ENCODE measurements at places on chromosomes 5 and 9.

- DNase-seq: no peak
These were observed 80.6 kb downstream of the WNK2 start for GRCh38 chr9:93264338-93265125.

DNA sequence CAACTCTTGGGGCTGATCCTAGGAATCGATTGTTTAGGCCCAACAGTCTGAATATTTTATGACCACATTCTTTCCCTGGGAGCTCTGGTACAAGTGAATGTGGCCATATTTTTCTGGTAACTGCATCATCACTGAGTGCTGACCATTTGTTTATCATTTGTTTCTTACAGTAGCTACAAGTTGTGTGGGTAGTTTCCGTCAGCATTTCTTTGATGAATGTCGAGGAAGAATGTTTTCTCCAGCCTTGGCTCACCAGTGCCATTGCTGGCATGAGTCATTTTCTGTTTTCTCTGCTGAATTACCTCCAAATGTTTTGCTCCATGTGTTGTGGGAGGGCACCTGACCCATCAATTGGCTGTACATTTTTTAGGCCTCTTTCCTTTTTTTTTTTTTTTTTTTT is 14.1 kb upstream of the CARD19 start:
- DNase-seq: no peak

GRCh38 chr5:11062397-11062796 is 301.4 kb upstream of the DAP start:
- no peak for DNase-seq

DNA sequence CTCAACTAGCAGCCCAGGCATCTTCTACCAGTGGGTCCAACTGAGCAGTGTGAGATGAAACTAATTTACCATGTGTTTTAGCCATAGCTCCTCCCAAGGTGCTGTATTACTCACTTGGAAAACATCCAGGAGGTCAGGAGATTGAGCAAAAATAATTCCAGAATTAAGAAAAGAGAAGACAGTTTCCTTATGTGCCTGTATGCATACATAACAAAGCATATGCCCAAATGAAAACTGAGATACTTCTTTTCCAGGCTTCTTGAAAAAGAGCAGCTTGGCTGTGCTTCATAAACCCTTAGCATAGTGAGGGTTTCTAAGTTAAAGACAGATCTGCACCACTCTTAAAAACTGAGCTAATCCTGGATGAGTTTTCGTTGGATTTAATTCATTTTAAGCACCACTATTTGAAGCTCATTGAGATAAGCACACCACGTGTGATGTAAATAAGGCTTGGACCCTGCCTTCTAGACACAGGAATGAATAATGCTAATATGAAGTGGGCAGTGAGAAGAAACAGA is 119.4 kb downstream of the ADAMTS12 start:
- DNase-seq: no peak

GRCh38 chr5:75435096-75435495 is 76.3 kb downstream of the CERT1 start:
- no peak for DNase-seq

DNA sequence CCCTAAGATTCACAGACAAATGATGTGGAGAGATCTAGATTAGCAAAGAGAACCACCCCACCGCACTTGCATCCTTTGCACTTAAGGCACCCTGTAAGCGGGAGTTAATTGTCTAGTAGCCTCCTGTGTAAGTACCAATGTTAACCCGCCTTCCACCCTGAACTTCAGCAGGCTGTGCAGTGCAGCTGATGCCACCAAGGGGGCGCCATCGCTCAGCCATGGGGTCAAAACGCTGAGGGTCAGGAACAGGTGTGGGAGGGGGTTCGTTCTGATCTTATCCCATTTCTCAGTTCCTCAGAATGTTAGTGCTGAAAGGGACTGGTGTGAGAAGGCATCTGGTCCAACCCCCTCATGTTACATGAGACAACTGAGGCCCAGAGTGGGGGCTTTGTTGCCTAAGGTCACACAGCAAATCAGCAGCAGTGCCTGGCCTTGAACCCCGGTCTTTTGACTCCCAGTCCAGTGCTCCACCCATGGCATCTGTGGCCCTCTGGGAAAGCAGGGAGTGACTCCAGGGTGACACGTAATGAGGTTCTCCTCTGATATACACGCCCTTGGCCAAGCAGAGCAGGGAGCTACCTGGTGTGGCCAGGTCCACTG is 57.3 kb downstream of the CYFIP2 start:
- no peak for DNase-seq

DNA sequence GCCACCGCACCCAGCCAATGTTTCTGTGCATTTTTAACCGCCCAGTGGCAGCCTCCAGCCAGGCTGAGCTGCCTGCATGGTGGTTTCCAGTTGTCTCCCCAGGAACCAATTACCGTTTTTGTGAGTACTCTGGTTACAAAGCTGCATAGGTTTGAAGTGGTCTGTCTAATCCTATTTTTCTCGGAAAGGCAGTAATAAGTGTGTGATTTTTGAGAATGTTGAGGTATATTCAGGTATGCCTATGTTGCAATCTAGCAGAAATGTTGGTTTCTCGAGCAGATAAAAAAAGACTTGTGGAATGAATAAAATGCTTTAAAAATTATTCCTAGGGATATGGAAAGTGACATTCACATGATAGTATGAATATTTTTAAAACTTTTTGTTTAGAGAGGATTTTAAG is 41.5 kb upstream of the ANKH start:
- DNase-seq: no peak

DNA sequence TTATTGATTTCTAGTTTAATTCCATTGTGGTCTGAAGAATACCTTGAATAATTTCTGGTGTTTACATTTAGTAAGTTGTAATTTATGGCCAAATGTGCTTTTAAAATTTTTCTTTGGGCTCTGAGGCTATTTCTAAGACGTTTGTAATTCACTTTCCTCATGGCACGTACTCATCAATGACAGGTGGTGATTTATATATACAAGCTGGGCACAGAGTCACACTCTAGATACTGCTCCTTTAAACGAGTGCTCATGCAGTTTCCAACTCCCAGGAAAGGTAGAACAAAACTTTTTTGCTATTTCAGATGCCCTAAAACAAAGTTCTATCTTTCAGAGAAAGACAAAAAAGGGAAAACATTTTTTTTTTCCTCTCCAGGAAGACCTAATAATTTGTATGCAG is 146.9 kb downstream of the AUH start:
- no peak for DNase-seq

- no peak for DNase-seq
These were observed 57.4 kb downstream of the GCNT1 start for GRCh38 chr9:76516350-76516749.

DNA sequence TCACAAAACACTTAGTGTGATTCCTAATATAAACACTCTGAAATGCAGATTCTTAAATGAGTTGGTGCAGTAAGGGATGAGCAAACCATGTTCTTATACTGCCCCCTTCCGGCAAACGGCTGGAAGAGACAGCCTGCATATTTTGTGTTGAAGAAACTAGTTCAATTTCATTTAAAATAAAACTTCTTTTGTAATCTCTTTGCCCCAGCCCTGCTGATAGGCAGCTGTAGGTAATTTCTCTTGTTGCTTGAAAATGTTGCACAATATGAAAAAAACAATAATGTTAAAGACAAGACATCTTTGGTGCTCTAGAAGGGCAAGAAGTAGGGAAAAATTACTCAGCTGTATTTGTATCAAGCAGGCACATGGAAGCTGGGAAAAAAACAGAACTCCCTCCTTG is 89.7 kb upstream of the CCNG1 start:
- DNase-seq: peak; percentile 20

DNA sequence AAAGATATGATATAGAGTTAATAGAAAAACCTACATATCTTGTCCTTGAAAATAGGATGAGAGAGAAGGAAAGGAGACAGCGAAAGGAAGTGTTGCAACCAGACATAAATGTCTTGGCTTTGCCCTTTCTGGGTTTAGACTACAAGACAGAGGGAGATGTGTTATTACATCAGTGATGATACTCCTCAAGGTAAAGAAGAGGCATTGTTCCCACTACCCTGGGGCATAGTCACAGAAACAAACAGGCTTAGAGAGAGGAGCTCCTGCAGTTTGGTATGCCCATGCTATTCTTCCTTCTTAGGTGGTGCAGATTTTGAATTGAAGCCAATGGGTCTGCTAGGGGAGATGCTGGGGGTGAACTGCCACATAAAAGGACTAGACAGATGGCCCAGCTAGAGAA is 166.8 kb upstream of the RFX3 start:
- DNase-seq: no peak

DNA sequence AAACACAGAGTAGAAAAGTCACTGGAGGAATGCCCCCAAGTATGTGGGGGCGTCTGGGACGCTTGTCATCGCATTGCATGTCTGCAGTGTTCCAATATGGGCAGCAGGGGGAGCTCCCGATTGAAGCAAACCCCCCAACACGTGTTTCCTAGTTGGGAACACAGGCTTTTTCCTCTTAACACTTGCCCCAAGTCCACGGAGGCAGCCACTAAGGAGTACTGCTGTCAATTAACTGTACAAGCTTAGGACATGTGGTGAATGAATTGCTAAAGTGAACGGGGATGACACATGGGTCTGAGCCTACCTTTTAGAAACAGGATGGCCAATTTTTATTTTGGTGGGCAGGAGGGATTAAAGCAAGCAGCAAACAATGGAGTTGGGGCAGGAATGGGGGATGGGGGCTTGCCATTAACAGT is 2.2 kb downstream of the GABRB2 start:
- no peak for DNase-seq

DNA sequence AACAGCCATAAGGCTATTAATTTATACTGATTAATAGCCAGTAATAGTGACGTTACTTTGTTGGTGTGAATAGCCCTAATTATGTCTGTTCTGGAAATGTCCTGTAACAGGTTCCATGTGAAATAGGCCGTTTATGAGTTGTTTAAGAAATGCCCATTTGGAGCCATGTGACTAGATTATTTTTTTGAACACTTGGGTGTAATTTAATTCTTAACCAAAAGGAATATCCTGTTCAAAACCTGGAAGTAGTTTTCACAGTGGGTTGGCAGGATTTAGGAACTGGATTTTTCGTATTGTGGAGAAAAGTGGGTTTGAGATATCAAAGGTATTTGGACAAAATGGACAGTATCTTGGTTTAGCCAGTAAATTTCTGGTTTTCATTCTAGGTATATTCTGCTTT is 1.3 kb downstream of the TENT2 start:
- DNase-seq: no peak

- no peak for DNase-seq
These were observed 128.3 kb downstream of the SLF1 start for GRCh38 chr5:94746731-94747124.

DNA sequence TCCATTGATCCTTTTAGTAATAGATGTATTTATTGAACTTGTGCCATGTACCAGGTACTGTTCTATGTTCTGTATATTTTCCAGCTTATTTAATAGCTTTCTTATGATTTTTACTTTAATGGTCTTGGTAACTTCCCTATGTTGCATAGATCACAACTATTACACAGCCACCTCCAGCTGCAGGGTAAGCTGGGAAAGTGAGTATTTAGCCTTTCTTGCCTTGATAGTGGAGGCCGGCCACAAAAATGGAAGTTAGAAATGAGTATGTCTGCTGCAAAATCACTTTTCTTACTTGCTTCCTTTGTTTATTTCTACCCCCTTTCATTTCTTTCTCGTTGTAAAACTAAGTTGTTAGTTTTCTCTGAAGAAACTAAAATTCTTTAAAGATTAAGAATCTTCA is 43.1 kb upstream of the ANKDD1B start:
- no peak for DNase-seq

Data from NCI-H1694 (cell line).